ENCODE measurements at places on chromosomes 5 and 9.

DNA sequence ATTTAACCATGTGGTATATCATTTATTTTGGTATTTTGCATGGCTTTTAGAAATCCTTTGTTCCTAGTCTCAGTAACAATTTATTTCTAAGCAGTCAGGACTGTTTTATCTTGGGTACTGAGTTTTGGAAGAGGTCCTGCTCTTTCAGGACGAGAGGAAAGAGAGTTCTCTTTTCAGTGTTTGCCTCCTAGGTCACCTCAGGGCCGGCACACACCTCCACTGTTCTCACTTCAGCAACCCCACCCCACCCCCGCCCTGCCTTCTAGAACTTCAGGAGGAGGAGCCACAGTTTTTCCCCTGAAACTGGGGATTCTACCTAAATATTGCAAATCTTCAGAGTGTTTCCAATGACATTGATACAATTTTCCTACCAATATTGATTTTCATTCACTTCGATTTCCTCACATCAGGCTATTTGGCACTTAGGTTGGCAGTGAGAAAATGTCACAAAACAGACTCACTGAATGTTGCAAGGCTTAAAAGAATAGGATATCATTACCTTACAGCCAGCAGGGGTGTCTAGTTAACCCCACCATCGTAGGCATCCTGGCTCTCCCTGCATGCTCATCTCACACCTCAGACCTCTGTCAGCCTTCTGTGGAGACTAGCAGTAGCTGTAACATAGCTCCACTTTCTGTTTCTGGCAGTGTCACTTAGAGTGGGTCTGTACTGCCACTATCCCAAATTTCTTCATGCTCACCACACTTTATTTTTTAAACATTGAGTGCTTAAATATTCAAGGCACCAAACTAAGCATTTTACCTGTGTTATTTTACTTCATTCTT is 5.4 kb downstream of the IGIP start:
- DNase-seq: no peak

DNA sequence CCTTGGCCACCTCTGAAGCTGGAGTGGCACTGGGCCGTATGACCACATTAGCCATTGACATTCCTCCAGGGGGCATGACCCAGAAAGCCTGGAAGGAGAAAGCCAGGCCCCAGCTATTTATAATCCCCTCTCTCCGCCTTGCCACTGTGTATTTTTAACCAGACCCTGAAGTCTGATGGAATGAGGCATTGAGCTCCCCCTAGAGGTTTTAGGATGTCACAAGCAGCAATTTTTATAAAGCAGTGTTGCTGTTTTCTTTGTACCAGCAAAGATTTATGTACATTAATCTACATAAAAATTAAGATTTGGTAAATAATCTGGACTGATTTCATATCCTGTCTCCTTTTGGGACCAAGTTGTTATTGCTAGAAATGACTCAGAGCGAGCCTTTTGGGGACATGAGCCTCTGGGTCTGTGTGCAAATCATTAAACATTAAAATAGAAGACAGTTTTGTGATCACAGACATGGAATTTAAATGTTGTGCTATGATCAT is 127.1 kb downstream of the TRIO start:
- DNase-seq: peak; percentile 35

GRCh38 chr5:75567710-75568109 is 43.5 kb upstream of the ANKDD1B start:
- DNase-seq: no peak

DNA sequence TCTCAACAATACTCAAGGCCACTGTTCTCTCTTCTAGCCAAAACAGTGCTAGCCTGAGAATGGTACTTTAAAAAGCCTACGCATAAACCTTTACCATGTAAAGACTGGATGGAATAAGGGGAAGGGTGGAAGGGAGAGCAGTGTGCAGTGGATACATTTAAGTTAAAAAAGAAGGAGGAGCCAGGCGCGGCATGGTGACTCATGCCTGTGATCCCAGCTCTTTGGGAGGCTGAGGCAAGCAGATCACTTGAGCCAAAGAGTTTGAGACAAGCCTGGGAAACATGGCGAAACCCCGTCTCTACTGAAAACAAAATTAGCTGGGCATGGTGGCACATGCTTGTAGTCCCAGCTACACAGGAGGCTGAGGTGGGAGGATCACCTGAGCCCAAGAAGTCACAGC is 127.7 kb upstream of the KIF2A start:
- no peak for DNase-seq

DNA sequence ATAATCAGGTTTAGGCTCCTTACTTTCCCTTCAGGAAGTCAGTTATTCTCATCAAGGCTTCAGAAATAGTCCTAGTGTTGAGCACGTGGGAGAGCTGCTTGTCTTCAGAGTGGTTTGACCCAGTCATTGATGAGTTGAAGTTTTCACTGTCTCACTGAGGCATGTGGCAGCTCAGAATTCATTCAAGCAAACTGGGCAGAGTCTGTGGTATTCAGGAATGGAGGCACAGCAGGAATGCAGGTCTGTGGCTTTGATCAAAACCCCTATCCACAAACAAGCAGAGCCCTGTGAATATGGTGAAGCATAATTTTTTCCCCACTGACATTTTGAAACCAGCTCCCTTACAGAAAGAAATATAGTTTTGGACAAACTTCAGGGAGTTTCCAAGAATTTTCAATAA is 207.3 kb downstream of the CD180 start:
- no peak for DNase-seq

DNA sequence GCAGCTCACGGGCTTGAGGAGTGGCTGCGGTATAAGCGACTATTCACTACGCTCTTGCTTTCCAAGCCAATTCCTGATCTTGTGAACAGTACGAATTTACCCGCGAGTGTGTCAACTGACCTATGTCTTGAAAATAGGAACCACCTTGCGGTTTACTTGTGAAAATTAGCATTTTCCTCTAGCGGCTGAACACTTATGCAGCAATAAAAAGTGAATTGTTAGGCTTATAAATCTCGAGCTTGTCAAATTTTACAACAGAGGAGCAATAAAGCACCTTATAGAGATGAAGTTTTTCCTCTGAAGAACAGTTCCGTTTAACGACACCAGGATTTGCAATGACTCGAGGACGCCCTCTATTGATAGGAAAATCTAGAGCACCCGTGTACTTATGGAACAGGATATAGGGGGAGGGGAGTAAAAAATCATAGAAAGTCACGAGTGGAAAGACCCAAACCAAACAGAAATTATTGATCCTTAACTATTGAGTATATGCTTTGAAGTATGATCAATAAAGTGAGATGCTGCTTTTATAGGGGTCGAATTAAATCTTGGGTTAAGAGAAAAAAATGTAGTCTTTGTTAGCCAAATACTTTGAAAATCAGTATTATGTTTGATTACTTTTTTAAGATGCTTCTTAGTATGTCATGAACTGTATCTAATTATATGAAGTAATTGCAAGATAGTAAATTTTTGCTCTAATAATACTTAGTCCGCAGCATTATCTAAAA is 1.9 kb upstream of the RGMB start:
- peak; percentile 64 for DNase-seq

GRCh38 chr5:153752890-153753289 is 262.4 kb downstream of the GRIA1 start:
- DNase-seq: no peak

- DNase-seq: no peak
Measured at GRCh38 chr5:115243412-115243811, 19.3 kb downstream of the PGGT1B start.

DNA sequence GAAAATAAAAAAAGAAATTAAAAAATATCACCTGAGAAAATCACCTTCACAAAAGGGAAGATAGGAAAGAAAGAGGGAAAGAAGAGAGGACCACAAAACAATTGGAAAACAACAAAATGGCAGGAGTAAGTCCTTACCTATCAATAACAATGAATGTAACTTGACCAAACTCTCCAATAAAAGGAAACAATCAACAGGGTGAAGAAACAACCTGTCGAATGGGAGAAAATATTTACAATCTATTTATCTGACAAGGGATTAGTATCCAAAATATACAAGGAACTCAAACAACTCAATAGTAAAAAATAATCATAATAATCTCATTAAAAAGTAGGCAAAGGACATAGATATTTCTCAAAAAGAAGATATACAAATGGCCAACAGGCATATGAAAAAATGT is 135.8 kb downstream of the AGTPBP1 start:
- DNase-seq: no peak

DNA sequence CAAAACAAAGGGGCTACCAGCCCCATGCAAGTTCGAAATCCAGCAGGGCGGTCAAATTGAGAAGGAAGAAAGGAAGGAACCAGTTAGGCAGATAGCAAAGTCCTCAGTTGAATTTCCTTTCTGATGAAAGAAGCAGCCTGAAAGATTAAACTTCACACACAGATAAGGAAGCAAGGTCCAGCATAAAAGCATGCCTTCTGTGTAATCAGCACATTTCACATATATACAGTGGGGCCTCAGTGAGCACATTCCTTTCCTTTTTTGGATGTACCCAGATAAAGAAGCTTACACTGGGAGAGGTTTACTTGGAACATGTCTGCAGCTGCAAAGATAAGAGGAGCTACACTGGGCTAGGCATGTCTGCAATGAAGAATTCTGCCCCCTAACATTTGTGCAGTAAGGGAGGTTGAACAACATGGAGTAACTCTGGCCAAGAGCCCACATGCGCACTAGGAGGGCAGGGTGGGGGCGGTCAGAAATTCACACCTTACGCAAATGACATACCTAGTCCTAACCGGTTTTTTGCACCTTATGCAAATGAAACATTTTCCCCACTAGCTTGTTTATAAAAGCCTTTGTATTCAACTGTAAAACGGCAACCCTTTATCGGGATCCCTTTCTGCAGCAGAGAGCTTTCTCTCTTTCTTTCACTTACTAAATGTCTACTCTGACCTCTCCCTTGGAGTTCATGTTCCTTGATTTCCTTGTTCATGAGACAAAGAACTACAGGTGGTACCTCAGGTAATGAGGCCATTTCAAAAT is 149.7 kb upstream of the FBXL17 start:
- DNase-seq: no peak

- no peak for DNase-seq
Measured at GRCh38 chr9:2427120-2427891, 194.3 kb upstream of the VLDLR start.

DNA sequence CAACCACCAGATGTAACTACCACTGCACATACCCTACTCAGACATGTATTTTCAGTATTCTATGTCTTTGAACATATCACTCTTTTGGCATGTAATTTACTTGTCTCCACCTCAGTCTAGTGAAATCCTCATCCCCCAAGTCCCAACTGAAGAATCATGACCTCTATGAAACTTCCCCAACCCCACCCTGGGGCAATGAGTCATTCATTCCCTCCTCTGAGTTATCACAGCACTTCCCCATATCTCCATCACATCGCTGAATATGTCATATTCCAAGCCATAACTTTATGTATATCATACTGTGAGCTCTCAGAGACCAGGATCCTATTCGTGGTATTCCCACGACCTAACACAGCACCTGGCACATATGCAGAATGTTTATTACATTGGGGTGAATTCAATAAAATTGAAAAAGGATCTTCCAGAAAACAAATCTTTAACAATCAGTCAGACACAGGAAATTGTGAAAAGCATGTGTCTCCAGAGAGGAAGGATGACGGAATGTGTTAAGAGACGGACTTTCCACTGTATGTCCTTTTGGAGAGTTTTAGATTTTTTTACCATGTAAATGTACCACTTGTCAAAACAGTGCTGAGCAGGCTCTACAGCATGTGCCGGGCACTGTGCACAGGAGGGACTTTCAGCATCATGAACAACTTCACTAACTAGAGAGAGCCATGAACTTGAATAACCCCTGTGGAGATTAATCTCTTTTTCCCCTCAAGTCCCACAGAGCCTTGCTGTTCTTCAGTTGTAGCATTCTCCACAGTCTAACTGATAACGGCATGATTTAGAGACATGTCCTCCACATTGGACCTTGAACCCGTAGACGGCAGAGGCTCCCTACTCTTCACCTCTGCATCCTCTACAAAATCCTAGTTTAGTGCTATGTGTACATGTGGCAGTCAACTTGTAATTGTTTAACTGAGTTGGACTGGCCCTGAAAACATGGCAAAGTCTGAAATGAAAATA is 213.5 kb downstream of the GLIS3 start:
- no peak for DNase-seq

- no peak for DNase-seq
Measured at GRCh38 chr5:108386345-108387061, 4.6 kb upstream of the FBXL17 start.

DNA sequence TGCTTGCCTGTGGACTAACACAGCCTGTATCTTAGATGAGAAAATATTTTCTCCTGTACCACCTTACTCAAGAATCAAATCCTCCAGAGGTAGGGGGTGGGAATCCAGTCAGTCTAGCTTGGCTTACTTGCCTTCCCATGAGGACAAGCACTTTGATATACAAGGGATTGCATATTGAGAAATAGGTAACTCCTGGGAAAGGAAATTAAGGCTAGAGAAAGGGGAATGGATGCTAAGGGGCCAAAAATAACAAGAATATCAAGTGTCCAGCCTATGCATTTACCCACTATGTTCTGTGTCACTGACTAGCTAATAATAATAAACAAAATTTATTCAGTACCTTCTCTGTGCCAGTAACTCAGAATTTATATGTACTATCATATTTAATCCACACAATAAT is 21.4 kb upstream of the SNX2 start:
- no peak for DNase-seq

DNA sequence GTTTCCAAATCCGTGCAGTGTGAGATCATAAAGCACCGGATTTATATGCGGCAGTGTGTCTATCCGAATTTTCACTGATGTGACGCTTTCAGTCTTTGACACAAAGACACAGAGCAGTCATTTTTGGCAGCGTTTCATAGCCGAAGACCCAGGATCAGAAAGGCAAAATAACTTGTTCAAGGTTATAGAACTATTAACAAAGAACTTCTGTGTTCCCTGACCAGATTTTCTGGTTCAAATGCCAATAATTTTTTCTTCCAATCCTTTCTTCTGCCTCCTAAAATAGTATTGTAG is 1.1 kb upstream of the MARCHF11 start:
- DNase-seq: no peak

DNA sequence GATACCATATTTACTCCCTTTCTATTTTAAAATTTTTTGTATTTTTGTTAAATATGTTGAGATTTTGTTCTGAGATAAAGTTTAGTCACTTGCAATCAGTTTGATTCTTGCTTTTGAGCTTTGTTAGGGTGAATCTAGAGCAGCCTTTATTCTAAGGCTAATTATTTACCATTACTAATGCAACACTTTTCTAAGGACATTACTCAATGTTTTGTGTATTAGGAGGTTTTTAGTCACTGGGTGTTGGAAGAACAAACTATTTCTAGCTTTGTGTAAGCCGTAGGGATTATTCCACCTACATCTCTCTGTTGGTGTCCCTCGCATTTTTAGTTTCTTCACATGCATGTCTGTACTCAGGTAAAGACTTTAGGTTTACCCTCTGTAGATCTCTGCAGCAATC is 379.5 kb upstream of the CD180 start:
- DNase-seq: no peak

DNA sequence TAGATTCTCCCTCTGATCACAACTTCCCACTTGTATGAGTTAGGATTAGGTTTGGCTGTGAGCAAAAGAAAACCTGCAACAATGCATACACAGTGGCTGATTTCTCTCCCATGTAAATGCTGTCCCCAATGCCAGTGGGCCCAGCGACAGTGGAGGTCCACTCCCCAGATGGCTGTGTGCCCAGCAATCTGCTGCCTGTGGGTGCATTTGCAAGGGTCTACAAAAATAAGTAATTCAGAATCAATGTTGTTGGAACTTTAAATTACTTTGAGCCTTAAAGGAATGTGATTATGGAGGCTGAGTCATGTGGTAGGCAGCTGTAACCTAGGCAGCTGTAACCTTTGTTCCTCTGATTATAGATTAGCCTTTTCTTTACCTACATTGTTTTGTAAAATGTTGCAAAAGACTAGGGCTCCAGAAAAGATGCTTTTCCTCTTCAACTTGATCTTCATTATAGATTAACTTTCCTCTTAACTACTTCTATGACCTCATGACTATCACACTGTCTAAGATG is 14.2 kb upstream of the MXD3 start:
- DNase-seq: no peak

GRCh38 chr5:125575891-125576505 is 829.6 kb upstream of the ZNF608 start:
- no peak for DNase-seq

Data from NCI-H1417 treated with DMSO at 0.1 percent for 48 hours (cell line).